Esophagus muscularis mucosa (tissue), 4 donors: ENCODE measurements at places on chromosomes 2 and 18.

- no peak for DNase-seq
These were observed 239.6 kb downstream of the CDH20 start for GRCh38 chr18:61572871-61573270.

GRCh38 chr2:150548527-150548926, 61.1 kb upstream of the RND3 start:
- DNase-seq, result no peak

DNA sequence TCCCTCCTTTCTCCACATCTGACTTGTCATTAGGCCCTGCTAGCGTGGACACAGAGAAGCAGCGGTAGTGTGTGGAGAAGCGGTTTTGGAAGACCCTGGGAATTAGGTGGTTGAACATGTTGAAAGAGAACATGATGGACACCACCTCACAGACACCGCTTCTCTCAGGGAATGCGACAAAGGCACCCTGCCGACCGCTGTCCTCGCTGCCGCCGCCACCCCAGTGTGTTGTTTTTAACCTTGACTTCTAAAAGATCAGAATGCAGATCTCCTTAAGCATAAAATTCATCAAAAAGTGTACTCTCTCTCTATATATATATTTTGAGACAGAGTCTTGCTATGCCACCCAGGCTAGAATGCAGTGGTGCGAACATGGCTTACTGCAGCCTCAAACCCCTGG, 33.2 kb downstream of the AQP4 start:
- no peak for DNase-seq

DNA sequence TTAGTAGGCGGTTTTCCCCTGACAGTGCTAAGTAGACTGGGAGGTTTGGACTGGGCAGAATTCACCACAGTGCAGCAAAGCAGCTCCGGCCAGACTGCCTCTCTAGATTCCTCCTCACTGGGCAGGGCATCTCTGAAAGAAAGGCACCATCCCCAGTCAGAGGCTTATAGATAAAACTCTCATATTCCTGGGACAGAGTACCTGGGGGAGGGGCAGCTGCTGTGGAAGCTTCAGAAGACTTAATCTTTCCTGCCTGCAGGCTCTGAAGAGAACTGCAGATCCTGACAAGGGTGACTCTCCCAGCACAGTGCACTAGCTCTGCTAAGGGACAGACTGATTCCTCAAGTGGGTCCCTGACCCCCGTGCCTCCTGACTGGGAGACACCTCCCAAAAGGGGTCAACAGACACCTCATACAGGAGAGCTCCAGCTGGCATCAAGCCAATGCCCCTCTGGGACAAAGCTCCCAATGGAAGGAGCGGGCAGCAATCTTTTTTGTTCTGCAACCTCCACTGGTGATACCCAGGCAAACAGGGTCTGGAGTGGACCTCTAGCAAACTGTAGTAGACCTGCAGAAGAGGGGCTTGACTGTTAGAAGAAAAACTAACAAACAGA, 266.8 kb upstream of the CRIM1 start:
- no peak for DNase-seq

DNA sequence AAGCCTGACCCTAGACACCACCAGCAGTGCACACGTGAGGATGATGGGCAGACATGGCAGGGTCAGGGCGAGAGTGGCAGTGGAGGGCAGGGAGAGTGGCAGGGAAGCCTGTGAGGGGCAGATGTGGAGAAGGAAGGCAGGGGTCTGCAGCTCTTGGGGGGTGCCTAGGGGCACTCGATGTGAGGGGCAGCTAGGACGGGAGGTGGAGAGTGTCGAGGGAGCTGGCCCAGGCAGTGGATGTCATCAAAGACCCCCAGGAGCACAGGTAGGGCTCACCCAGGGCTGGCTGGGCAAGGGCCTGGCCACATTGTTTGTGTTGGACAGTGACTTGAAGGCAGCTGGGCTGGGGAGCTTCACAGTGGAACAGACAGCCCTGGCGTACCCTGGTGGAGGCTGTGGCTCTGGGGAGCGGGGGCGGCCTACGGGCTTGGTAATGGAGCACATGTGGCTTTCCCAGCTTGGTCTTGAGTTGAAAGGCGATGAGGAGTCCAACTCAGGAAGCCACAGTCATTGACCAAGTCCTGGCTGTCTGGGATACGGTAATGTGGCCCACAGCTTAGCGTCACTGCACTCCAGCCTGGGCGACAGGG, 87.1 kb downstream of the RTP5 start:
- no peak for DNase-seq

GRCh38 chr18:58980991-58981390, 116.3 kb downstream of the ZNF532 start:
- no peak for DNase-seq
